PC-9 (cell line): ENCODE measurements at places on chromosomes 5 and 9.

DNA sequence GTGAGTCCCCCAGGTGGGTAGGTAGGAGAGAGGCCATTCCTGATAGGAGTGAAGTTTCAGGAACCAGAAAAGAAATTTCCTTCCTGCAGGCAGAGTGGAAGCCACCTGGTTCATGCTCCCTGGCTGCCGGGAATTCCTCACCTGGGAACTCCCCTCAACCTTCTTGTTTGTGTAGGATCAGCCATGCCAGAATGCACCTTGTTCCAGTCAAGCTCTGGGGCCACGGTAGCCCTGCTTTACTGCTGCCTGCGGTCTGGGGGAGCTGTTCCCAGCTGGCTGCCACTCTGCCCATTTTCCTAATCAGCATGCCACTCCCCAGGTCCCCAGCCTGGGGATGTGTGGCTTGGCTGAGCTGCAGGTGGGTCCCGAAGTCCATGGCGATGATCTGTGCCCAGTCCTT, 18.7 kb upstream of the B4GALT1 start:
- DNase-seq = no peak

DNA sequence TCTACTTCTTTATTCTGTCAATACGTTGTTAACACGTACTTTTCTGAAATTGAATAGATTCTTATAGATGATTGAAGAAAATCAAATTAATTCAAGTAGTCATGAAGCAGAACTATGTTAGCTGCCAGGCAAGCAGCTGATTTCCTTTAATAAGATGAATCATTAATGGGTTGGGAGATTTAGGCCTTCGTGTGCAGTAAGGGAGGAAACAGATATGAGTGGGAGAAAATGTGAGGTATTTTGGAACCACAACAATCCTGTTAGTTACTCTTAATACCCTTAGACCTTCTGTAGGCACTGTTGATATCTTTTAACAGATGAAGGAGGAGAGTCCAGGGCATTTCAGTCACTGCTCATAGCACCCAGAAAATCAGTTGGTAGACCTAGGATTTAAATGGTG, 121.0 kb downstream of the AOPEP start:
- no peak for DNase-seq

GRCh38 chr5:127330116-127330515, 39.5 kb downstream of the MEGF10 start:
- DNase-seq = no peak

GRCh38 chr5:73118391-73118973, 1.9 kb upstream of the TMEM171 start:
- no peak for DNase-seq

DNA sequence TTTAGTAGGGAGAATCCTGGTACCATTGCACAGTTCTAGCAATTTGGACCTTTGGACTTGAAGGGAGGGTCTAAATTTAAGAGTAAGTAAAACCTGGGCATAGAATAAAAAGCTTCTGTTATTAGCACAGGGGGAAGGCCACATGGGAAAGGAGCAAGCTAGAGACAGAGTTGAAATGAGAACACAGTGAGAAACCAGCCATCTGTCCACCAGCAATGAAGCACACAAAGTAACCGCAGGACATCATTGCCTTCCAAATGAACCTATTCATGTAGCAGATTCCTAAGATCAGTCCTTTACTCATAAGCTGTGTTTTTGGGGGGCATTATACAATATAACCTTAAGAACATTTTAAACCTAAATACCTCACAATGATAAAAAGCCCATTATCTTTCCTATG, 407.4 kb downstream of the HCN1 start:
- DNase-seq = no peak

GRCh38 chr5:125634216-125634835, 788.9 kb upstream of the GRAMD2B start:
- no peak for DNase-seq

DNA sequence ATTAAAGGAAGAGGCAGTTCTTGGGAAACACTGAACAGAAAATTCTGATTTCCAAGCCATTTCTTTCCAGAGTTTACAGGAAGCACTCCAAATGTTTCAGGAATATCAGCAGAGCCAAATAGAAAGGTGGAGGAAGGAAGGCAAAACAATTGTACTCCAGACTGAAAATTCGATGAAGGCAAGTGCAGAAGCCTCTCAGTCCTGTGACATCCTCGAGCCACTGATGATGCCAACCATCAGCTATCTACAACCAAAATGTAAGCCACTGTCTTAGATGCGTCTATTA, 2.2 kb downstream of the LMAN2 start:
- DNase-seq = no peak

- no peak for DNase-seq
Measured at GRCh38 chr5:90644132-90644531, 85.5 kb downstream of the ADGRV1 start.

- no peak for DNase-seq
Measured at GRCh38 chr5:98307811-98308210, 465.7 kb upstream of the RGMB start.

GRCh38 chr5:59328709-59329296, 564.7 kb downstream of the PDE4D start:
- DNase-seq = no peak

GRCh38 chr9:88749420-88749819, 214.4 kb downstream of the NXNL2 start:
- no peak for DNase-seq

DNA sequence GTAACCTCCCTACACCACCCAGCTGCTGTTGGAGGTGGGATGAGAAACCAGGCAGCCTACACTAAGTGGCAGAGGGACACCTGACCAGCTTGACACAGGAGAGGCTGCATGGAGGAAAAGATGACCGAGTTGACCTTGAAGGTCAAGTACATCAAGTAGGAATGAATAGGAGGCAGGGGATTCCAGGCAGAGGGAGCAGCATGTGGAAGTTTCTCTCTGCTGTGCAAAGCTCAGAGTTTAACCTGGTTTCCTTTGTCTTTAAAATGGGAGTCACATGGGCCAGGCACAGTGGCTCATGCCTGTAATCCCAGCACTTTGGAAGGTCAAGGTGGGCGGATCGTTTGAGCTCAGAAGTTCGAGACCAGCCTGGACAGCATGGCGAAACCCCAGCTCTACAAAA, 32.6 kb downstream of the SPRY4 start:
- no peak for DNase-seq

DNA sequence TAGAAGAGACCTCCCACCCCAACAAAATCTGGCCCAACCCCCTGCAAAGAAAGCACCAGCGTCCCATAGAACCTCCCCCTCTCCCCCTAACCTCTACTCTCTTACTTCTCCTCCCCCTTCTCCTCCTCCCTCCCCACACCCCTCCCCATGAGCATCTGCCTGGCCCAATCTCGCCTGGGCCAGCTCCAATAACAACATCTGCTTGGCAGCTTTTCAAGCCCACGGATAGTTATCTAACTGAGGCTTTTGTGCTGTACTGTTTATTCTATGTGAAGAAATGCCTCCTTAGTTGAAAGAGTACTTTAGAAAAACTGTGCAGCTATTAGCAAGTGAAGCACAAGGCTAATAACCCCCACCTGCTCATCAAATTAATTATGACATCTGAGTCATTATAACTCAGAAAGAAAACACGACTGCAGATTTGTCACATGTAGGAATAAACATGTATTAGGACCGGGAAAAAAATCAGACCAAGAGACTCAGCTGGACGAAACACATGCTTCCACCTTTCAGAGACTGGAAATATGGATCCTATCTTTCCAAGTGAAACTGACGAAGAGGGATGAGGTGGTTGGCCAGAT, 42.8 kb downstream of the NFIB start:
- DNase-seq = no peak

DNA sequence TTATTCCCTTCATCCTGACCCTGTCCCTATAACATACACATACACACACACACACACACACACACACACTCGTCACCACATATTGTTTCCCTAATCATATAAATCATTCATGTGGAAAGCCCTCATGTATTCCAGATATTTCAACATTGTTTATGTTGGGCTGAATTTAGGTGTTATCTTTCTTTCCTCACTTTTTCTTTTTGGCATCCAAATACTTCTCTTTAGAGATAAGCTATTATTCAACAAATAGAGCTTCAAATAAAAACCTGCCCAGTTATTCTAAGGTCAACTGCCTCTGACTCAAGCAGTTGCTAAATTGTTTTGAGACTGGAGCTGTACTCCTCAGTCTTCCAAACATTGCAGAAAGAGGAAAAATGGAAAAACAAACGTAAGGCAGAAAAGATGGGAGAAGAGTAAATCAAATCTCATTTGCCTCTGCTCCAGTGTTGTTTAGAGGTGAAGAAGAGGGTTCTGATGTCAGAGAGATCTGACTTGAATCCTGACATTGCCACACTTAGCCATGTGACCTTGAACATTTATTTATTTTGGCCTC, 215.7 kb downstream of the GAS1 start:
- no peak for DNase-seq

DNA sequence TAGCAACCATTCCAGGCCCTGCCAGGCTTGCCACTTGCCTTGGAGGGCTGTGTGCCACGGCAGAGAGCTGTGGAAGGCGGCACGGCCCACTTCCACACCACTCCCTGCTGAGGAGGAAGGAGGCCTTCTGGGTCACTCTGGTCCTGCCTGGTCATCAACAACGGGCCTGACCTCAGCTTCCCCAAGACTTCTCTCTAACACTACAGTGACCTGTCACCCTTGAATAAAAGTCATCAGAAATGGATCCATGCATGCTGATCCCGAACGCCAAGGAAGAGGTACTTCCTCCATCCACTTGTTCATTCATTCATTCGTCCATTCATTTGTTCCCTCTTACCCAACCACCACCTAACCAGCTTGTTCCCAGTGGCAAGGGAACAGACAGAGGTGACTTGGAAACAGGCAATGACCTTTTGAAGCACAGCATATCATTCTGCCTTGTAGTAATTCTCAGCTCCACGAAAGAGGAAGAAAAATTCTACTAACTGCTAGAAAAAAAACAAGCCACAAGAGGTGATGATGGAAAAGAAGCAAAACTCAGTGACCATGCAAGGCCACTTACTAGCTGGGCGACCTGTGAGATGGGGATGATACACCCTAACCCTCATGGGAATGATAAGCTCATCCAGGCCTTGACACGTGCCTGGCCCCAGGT, 58.6 kb downstream of the STK10 start:
- DNase-seq = no peak

- DNase-seq = peak; percentile 9
Measured at GRCh38 chr5:98050583-98050982, 722.9 kb upstream of the RGMB start.

GRCh38 chr5:143403334-143403592, 223 bp downstream of the NR3C1 start:
- peak; percentile 39 for DNase-seq

DNA sequence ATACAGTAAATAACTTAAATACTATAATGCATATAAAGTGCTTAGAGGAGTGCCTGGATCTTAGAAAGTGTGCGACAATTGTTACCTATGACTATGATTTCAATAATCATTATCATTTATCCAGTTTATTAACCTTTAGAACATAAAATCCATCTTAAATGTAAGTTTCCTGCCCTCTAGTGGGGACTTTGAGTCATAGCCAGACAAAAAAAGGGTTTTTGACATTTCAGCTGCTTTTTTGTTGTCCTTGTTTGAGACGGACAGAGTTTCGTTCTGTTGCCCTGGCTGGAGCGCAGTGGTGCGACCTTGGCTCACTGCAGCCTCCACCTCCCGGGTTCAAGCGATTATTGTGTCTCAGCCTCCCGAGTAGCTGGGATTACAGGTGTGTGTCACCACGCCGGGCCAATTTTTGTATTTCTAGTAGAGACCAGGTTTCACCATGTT, 9.7 kb upstream of the C9orf152 start:
- DNase-seq = peak; percentile 10

DNA sequence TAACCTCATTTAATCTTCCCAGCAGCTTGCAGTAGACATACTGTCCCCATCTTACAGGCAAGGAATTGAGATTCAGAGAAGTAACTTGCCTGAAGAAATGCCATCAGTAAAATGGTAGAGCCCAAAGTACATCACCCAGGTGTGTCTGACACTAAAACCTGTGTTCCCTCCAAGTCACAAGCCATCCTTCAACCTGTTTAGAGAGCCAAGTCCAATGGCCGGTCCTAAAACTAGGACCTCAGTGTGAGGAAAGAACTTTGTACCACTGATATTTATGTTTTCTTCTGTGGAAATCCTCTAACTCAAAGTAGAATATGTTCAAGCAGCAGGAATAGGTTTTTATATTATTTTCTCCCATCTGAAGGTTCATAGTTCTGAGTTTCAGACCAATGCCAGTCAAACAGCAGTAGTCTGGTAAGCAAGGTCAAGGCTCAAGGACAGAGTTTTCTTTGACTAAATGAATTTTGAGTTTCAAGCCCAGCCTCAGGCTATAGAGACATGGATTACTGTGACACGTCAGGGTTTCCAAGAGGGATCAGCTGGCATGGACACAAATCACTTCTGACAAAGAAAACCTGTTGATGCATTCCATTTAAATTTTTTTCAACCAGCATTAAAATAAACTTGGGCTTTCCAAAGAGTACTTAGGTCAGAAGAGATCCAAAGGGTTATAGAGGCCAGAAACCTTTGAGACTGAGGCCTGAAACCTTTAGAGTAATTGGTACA, 80.9 kb upstream of the PLPP6 start:
- DNase-seq = no peak

DNA sequence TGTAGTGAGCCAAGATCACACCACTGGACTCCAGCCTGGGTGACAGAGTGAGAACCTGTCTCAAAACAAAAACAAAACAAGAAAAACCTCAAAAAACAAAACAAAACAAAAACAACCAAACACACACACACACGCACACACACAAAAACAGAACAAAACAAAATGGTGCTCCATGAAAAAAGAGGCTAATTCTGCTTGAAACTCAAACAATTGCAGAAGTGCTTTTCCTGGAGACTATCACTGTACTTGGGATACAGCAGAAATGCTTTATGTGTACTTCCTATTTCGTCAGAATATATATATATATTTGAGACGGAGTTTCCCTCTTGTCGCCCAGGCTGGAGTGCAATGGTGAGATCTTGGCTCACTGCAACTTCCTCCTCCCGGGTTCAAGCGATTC, 49.9 kb upstream of the HSPA9 start:
- no peak for DNase-seq

GRCh38 chr9:128643519-128644300, 12.9 kb downstream of the DYNC2I2 start:
- DNase-seq = no peak
